ENCODE measurements at places on chromosomes 1 and 21. TPM values are rescaled to one million over a fixed set of nuclear protein-coding genes. Genes with fewer than 3 reads are reported as not detected.

The HES2 gene
- total RNA-seq: 42.2 TPM

The SLC27A3 gene
- total RNA-seq: 7.3 TPM

The FAM151A gene
- not detected for total RNA-seq

The MIXL1 gene
- not detected for total RNA-seq

The WNT4 gene
- total RNA-seq: not detected

The TSPAN2 gene
- total RNA-seq: 0.78 TPM

The HLX gene
- 0.08 TPM for total RNA-seq

The DNAJC16 gene
- 12.2 TPM for total RNA-seq

The JUN gene
- 108 TPM for total RNA-seq

The CFHR4 gene
- total RNA-seq: not detected

The RIMKLA gene
- not detected for total RNA-seq

Data from hair follicular keratinocyte (primary cell).